Activated naive CD8-positive, alpha-beta T cell treated with anti-CD3 and anti-CD28 coated beads for 36 hours (primary cell): ENCODE measurements at places on chromosomes 12 and 14.

DNA sequence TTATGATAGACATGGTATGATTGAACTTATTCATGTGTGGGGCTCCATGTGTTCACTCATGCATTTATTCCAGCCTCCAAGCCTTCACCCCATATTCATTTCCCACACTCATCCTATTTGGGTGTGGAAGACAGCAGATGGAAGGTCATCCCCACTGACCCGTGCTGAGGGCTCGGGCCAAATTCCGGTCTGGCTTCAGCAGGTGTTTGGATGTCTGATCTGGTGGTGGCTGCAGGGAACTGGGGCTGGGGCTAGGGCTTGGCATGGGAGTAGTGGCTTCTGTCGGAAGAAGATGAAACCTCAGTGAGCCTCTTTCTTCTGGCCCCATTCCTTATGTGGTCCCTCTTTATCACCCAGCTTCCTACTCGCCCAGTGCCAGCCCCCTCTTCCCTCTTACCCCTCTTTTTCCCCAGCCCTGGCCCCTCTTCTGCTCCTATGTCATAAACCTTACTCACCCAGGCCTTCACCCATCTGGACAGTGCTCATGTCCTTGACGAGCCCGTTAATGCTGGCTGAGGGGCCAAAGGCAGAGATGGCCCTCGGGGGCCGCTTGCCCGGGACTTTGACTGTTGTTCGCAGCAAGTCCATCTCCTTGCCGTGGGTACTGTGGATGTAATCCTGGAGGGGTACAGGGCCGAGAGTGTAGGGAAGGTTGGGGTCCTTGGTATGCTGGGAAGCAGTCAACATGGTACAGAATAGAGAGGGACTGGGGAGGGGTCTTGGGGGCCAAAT, 8.0 kb downstream of the AGAP2 start:
- DNase-seq: no peak

DNA sequence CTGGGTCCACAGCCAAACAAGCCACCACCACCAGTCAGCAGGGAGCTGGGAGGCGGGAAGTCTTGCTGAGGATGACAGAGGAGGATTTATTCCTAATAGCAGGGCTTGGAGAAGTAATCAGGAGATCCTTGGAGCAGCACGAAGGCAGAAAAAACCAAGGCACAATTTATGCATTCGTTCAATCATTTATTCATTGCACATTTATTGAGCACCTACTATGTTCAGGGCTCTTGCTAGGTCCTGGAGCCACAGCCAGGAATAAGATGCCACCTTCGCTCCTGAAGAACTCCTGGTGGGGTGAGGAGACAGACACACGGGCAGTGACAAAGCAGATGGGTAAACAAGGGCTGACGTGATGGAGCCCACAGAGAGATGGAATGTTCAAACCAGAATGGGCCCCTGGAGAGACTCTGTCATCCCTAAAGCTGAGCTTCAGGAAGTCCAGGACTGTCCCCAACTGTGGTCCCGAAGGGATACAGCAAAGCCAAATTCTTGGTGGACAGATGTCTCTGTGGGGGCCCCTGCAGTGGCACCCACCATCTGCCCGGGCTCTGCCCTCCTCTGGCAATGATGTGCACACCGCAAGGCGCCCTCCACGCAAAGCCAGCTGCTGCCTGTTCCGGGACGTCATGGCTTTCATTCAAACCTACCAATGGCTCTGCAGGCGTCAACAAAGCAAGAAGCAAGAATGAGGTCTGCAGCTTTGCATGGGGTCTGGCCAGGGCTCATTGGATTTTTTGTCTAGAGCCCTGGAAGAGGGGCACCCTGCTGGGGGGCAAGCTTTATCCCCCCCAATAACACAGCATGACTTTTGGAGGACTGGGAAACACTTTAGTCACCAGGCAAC, 3.0 kb upstream of the TESC start:
- DNase-seq: no peak

DNA sequence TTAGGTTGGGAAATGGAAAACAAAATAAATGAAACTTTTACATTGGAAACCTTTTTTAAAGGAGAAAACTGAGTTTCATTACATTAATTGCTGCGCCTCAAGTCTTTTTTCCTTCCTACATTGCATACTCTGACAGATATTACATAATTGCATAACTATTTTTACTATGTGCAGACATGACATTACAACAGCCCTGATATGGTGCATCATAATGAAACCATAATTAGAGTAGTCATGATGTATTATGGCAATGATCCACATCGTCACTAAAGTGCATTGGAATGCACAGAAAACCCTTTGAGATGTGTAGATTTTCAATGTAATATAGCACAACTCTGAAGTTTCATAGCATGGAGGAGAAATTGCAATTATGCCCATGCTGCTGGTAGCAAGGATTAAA, 217.8 kb upstream of the NPAS3 start:
- no peak for DNase-seq

DNA sequence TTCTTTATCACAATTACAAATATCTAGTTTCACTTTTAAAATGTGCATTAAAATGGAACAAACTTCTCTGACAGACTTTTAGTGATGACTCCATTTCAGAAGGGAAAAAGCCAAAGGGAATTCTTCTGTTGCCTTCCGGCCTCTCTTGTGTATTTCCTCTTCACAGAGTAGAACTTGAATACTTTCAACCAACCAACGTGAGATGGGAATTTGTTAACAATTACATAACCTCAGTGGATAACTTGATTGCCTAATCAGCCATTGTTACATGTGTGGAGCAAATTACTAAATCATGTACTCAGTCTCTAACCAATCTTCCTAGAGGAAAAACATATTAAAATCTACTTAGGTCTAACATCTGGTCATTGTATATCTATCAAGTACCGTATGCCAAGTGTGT, 291.1 kb downstream of the SYT1 start:
- DNase-seq: no peak

GRCh38 chr12:18653465-18653864, 84.3 kb downstream of the PLCZ1 start:
- DNase-seq: no peak

DNA sequence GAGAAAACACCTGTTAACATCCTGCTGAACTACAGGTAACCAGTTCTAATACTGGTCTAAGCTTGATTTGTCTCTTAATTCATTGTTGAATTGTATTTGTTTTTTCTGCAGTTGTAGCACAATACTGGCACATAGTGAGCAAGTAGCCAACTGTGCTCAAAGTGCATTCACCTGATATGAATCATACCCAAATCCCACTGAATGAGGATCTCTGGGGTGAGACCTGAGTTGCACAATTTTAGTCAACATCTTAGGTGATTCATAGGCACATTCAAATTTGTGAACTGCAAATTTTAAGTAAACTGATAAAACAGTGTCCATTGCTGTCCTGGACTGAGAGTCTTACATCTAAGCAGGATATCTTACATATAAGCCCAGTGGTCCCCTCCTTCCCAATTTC, 12.8 kb downstream of the KCNC2 start:
- DNase-seq: no peak

GRCh38 chr12:108491256-108491655, 23.8 kb upstream of the FICD start:
- no peak for DNase-seq
